ENCODE measurements at places on chromosomes 11 and 22. TPM values are rescaled to one million over a fixed set of nuclear protein-coding genes. Genes with fewer than 3 reads are reported as not detected.

The KRTAP5-7 gene
- total RNA-seq = not detected

The KCNQ1OT1 gene
- 0.22 TPM for total RNA-seq

GRCh38 chr11:126839496-126839895 lies 161.1 kb downstream of the KIRREL3 start:
- no peak for DNase-seq

GRCh38 chr11:109929308-109929707 lies 163.9 kb upstream of the ZC3H12C start:
- no peak for DNase-seq

GRCh38 chr11:10150800-10151199 lies 143.2 kb downstream of the SBF2 start:
- no peak for DNase-seq

DNA sequence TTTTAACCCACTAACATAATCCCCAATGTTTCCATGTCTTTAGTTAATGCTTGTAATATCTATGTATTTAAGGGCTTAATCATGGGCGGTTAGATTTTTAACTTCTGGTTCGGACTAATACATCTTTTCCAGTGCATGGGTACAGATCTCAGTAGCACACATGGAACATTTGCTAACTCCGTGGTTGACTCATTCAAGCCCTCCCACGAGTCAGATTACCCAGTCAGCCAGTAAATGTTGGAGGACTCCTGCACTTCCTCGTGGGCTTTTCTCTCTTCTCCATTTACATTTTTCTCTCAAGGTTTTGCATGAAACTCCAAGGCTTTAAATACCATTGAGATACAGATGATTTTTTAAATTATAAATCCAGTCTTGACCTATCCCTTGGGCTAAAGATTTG lies 313.9 kb downstream of the ST3GAL4 start:
- DNase-seq = no peak

DNA sequence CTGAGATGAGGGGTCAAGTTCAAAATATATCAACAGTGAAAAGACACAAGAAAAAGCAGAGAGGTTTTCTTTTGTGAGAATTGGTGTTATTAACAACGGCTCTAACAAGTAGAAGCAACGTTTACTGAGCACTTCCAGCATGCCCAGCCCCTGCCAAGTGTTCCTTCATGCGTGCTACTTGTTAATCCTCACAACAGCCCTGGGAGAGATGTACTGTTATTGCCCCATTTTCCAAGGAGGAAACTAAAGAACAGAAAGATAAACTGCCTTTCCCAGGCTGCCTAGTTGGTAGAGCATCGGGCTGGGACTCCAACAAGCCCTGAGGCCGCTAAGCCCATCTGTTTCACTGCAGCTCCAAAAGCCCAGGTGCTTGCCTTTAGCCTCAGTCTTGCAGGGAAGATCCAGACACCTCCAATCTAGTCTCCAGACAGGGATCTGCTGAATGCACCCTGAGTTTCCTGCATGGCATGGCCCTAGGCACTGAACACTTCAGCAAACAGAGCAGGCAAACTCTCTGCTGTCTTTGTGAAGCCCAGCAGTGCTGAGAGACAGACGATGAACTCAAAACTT lies 25.5 kb downstream of the SPATA19 start:
- DNase-seq = no peak

GRCh38 chr11:12086271-12087074 lies 23.9 kb upstream of the MICAL2 start:
- DNase-seq = no peak

DNA sequence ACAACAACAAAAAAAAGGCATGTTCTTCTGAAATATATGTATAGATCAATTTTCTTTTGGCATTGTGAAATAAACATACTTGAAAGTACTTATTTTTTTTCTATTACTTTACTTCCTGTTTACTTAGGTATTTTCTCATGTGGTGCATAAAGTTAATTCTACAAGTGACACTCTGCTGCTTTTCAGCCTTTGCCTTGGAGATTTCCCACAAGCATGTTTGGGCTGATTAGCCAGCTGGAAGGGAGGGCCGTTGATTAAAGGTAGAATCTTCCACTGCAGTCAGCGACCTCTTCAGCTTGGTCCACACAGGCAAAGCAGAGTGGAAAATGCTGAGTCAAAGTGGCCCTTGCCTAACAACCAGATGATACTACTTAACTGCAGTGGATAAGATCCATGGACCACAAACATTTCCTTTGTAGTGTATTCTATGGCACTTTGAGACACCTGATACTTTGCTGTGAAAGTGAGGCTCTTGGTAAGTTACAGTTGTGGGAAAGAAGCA lies 176.0 kb downstream of the ARHGAP42 start:
- no peak for DNase-seq

DNA sequence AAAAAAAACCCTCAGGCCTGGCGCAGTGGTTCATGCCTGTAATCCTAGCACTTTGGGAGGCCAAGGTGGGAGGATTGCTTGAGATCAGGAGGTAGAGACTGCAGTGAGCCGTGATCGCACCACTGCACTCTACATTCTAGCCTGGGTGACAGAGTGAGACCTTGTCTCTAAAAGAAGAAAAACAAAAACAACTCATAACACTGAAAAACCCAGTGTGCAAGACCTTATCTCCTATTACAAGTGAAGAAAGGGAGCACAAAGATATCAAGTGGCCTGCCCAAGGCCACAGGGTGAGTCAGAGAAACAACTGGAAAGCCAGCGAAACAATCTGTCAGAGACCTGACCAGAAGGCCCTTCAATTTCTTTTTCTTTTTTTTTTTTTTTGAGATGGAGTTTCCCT lies 2.5 kb downstream of the TXN2 start:
- no peak for DNase-seq

- DNase-seq = no peak
Observed at GRCh38 chr11:82757660-82758357, 24.1 kb upstream of the FAM181B start.

- DNase-seq = no peak
Observed at GRCh38 chr22:38921806-38922205, 35.6 kb upstream of the APOBEC3A start.

DNA sequence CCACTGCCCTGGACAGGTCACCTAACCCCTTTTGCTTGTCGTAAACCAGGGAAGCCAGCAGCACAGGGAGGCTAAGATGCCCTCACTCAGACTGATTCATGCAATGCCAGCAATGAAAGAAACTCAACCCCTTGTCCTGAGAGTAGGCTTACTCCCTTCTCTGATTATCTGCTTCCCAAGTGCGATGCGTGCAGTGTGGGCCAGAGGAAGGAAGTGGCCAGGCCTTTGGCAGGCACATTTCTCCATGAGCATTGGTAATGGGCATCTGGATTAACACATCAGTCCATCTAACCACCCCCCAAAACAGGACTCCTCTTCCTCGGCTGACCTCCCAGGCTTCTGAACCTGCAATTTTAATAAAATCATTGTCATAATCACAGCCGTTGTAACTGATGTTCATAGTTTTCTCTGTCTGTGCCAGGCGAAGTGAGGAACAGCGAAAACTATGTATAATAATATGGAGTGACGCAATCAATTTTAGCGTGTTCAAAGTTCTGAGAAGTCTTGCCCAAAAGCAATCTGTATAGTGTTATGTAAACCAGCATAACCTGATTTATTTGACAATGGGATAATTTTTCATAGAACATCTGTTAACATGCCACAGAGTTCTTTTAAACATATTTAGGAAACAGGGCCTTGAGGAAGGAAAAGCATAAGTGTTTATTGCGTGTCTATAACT lies 33.9 kb downstream of the TST start:
- DNase-seq = no peak

DNA sequence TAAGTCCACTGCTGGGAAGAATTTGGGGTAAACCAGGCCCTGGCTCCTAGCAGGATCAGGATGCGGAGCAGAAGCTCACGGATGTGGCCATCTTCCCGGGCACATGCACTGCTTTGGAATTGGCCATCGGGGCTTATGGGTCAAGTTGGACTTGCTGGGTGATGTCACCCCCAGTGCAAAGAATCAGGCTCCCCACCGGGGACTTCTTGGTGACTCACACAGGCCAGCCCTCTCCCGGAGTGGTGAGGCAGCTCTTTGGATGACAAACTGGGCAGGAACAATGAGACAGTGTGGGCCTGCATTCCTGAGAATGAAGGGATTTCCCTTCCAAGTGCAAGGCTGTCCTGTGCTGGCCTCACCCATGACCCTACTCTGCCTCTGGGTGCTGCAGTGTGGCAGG lies 128.8 kb upstream of the ANO1 start:
- no peak for DNase-seq

DNA sequence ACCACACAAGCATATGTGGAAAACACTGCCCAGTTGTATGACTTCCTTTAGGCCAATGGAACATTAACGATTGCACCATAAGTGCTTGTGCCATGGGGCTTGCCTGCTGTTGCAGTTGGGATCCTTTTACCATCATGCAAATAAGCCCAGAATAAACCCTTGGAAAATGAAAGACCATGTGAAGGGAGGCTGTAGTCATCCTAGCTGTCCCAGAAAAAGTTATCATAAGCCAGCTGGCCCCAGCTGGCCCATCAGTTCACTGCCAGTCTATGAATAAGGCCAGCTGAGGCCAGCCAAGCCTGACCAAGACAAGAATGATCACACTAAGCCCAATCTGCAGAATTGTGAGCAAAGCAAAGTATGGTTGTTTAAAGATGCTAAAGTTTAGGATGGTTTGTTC lies 253.9 kb upstream of the ARHGAP20 start:
- no peak for DNase-seq

- peak; percentile 30 for DNase-seq
Observed at GRCh38 chr11:7436657-7437056, 48.6 kb upstream of the OLFML1 start.

DNA sequence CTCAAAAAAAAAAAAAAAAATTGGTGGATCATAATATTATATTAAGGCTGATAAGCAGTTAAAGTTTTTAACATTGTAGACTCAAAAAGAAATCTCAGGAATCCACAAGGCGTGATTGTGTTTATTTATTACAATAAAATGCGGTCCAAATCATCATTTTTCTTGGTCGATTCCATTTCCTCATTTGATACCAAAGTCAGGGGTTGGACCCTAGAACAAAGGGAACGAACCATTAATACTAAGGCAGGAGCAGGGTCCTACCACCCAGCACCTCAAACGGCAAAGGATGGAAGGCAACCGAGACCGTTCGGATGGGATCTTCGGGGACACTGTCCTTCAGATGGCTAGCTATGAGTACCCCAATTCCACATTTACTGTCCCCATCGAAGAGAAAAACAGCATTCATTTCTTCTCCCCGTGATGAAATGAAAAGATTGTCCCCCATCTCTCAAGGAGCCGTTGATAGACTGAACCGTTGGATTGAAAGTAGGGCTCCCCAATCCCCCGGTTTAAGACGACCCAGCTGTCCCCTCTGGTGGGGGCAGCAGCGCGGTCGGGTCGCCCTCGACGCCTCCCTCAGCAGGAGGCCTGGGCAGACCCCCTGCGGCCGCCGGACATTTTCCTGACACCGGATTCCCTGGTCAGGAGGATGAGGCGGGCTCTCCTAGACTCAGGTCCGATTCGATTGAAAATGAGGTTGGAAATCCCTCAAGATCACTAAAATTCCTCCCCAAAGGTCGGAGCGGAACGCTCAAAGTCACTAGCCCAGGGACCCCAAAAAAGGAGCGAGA lies 607 bp downstream of the DMC1 start:
- peak; percentile 7 for DNase-seq

DNA sequence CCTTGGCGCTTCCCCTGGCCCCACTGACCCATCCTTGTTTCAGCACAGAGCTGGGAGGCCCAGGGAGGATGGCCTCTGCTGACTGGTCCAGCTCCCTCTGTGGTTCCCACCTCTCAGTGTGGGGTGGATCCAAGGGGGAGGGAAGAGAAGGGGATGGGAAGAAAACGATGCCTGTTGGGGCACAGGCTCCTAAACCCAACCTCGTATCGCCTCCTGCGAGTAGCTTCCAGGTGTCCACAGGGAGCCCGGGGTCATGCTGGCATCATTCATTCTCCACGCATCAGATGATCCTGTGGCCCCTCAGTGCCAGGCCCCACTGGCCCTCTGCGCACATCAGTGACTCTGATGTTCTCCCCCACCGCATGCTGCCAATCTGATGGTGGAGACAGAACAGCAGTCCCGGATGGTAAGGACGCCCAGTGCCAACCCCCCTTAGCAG lies 5.1 kb downstream of the MYEOV start:
- no peak for DNase-seq

Data from activated CD4-positive, alpha-beta T cell treated with anti-CD3 and anti-CD28 coated beads, Interleukin-2, amount 10 ng/mL, durations not matched to agents 7 days and 5 days (primary cell).